ENCODE measurements at places on chromosomes 16 and 17. TPM values are rescaled to one million over a fixed set of nuclear protein-coding genes. Genes with fewer than 3 reads are reported as not detected.
A peak's percentile ranks its signal among the peaks of the same experiment; 100 is the strongest.

- no peak for DNase-seq
Measured at GRCh38 chr17:7262192-7262934, at the start of gene CLDN7. Gene CLDN7, minus strand, starts transcription at chr17:7262478. Its CDS starts 435 bp downstream, at chr17:7262043.

DNA sequence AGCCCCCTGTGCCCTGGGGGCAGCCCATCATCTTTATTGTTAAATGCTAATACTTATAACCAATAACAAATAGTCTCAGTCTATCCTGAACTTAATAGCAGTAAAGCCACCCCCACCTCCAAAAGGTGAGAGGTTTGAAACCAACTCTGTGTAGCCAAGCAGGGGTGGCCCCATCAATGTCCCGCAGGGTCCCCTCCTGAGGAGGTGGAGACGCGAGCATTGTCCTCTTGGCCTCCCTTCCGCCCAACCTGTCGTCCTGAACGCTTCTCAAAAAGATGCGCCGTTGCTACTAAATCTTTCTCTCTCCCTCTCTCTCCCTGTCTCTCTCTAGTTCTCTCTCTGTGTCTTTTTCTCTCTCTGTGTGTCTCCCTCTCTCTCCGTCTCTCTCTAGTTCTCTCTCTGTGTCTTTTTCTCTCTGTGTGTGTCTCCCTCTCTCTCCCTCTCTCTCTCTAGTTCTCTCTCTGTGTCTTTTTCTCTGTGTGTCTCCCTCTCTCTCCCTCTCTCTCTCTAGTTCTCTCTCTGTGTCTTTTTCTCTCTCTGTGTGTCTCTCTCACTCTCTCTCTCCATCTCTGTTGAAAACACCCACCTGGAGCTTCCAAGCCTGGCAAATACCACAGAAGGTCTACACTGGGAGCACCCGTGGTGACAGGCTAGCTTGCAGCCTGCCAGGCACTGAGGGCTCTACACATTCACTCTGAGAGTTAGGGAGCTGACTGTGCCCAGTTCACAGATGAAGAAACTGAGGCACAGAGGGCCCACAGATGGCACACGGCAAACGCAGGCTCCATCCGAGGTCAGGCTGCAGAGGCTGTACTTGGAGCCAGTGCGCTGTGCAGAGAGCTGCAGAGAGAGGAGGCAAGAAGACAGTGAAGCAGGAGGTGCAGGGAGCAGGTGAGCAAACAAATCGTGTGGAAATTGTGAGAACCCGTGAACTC, 185.9 kb downstream of the C16orf95 start:
- DNase-seq = no peak

DNA sequence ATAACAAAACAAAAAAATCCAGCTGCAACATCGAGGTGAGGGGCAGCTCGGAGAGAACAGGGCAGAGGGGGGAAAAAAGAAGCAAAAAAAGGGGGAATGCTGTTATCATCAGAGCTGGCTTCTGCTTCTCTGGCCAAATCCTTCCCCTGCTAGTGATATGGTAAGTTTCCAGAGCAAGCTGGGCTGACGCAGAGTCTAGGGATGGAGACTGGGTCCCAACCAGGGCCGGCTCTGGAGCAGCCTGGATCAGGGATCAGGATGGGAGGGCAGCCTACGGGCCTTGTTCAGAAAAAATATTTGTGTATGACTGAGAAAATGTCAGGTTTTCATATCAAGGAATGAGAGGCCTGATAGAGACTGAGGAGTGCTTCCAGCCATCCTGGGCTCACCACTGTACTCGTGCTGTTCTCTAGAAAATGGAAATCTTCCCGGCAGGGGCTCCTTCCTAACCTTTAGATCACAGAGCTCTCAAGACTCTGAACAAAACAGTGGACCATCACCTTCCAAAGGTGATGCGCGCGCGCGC, 726 bp upstream of the C1QTNF1 start:
- peak; percentile 38 for DNase-seq

DNA sequence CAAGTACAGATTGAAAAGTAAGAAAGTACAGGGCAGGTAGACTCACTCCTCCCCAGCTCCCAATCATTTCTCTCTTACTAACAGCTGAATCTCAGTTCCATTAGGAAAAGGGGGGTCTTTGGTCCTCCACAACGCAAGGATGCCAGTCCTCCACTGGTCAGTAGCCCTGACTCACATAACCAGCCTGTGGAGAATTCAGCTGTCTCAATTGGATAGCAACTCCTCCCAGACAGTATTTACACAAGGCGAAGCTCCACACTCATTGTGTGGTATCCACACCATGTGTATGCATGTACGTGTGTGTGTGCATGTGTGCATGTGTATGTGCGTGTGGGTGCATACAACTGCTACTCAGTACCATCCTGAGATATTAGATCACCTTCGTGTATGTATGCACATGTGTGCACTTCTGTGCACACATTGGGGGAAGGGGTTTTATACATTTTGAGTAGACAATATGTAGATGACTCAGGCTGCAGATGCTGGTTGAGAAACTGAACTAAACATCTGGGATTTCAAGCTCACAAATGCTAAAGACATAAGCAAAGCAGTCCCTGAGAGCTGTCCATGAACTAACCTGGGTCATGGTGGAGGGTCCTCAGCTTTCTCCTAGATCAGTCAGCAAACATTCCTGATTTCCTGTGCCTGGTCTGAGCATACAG, 240.1 kb downstream of the SLC39A11 start:
- no peak for DNase-seq

GRCh38 chr17:3471599-3471998, at the start of gene SPATA22:
Gene SPATA22, minus strand, starts transcription at chr17:3471819. Its CDS starts 2,494 bp downstream, at chr17:3469325.
- DNase-seq = no peak

- no peak for DNase-seq
Measured at GRCh38 chr16:69762814-69763598, 874 bp downstream of the WWP2 start.

GRCh38 chr17:19302791-19303331, 59.7 kb downstream of the B9D1 start:
- DNase-seq = peak; percentile 17

DNA sequence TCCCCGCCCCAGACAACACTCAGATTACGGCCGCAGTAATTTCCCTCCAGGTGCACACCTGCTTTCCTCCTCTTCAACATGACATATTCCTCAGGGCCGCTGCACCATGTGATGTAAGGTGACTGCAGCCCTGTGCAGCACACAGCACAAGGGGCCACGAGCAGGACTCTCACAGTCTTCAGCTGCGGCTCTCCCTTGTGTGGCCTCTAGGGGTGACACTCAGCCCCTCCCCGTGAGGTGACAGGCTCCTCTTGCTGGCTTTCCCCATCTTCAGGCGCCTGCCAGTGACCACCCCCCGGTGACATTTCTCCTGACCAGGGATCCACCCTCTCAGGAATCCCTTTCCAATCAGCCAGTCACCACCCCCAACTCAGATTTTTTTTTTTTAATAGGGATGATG, 31.3 kb upstream of the ABCC3 start:
- no peak for DNase-seq

- peak; percentile 38 for DNase-seq
Measured at GRCh38 chr17:78818152-78818846, 22.3 kb downstream of the USP36 start.

- DNase-seq = no peak
Measured at GRCh38 chr16:46839986-46840443, 9.0 kb upstream of the C16orf87 start.

DNA sequence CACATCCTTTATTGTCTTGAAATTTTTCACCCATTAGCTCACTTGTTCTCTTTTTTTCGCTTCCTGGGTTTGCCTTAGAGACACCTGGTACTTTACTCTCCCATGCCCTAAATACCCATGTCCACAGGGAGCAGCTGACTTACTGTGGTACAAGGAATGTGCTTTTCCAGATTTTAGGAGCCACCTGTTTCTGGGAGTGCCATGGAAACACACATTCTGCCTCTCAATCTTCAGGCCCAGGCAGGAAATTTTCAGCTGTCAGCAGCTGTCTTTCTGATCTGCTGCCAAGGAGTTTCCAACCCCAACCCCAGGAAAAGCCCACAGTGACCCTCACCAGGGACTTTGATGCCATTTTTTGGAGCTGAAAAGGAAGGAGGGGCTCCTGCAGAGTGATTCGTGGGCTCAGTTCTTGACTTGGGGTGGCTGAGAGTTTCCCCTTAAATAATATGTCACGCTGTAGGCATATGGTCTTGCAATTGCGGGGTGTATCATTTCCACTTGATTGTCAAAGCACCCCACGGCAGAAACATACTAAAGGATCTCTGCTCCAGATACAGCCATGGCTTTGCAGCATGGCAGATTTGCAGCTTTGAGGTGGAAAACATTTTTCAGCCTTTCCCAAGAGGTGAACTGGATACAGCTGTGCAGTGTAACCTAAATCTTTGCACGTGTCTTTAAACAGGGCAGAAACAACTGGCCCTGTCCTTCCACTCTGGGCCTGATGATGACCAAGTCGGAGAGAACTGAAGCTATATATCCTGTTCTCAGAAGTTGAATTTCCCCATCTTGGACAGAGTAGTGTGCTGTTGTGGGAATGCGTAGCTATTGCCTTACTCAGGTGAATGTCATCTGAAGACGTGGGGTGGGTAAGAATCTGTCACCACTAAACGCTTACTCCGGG, 19.2 kb downstream of the RBFOX1 start:
- no peak for DNase-seq

DNA sequence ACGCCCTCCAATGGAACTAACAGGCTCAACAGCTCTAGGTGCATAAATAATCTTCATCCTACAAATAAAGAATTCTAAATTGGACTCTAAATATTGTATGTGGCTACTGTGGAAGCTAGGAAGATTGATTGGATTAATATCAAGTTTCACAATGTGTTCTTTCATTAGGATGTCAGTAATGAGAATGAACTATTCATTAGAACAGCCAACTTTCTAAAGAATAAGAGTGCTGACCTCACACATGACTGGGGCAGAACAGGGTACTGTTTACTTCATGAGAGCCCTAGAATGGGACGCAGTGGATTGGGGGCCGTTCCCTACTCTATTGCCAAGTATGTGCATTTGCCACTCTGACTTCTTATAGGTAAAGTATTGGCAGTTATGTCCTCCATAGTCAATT, 528.2 kb upstream of the RBFOX1 start:
- no peak for DNase-seq

DNA sequence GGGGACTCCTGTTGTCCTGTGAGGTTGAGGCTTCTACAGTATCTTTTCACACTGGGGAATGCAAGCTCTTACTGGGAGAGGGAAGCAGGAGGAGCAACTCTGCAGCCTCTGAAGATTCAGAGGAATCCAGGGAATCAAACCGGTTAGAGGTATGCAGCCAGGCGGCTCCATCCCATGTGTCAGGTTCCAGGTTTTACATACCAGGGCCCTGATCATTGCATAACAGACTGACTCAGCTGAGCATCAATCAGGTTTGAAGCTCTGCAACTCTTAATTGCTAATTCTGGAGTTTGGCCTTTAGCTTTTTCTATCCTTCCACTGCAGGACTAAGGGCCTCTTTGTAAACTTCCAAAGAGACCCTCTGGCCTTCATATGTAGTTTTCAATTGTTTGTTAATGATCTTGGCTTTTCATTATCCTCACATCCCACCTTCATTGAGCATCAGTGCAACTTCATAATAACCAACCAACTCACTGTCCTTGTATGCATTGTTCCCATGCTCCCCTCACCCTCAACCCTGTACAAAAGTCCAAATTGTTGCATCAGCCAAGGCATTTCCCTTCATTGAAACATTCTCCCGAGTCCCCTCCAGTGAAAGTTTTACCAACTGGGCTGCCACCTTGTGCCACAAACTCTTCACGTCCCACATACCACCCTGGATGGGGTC, 59.7 kb upstream of the DHX40 start:
- DNase-seq = no peak

DNA sequence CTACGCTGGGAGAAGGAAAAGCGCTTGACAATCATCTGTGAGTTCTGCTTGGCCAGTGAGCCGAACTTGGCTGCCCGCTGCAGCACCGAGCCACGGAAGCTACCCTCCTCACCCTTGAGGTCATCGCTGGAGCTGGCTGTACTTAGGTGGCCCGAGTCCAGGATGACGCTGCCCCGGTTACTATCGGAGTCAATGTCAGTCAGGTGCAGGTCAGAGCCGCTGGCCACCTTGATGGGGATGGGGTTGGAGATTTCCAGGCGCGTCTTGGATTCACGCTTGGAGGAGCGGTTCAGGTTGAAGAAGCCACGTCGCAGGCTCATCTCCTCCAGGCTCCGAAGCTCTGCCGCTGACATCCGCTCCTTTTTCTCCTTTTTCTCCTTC, 13.7 kb downstream of the MYO18A start:
- DNase-seq = no peak

DNA sequence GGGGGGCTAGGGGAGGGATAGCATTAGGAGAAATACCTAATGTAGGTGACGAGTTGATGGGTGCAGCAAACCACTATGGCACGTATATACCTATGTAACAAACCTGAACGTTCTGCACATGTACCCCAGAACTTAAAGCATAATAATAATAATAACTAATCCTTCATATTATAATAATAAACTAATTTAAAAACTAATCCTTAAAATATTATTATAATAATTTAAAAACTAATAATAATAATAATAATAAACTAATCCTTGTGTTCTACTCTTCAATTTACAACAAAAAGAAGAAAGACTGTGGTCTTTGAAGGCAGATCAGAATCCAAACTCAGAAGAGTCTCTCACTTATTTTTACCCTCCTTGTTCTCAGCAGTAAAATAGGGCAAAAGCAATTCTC, 774.9 kb downstream of the CDH8 start:
- no peak for DNase-seq

DNA sequence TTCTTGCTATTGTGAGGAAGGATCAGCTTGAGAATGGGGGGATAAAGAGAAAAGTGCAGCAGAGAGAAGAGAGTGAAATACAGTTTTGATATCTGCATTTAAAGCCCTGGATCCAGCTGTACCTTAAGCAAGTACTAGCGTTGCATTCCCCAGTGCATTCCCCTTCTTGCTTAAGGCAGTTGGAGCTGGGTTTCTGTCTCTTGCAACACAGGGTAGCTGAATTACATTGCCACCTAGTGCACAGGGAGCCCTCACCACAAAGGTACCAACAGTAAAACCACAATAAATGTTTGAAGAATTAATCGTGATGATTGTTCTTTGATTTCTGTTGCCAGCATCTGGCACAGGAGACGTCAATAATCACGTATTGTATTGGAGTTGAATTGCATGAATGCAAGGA, 588.7 kb downstream of the RBFOX1 start:
- DNase-seq = no peak

GRCh38 chr16:7548796-7549318, 216.2 kb downstream of the RBFOX1 start:
- no peak for DNase-seq

GRCh38 chr17:9522074-9522473, 53.5 kb downstream of the STX8 start:
- no peak for DNase-seq

DNA sequence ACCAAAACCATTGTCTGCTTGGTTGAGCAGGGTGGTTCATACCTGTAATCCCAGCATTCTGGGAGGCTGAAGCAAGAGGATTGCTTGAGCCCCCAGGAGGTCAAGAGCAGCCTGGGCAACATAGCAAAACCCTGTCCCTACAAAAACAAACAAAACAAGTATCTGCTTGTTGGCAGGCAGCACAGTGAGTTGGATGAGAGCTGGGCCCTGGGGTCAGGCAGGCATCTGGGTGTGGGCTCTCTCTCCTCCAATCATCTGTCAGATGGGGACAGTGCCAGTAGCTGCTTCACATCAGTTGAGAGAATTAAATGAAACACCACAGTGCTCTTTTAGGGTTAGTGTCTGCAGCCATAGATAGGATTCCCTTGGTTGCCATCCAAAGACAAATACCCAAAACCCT, 5.8 kb downstream of the ARMC7 start:
- DNase-seq = no peak

- no peak for DNase-seq
Measured at GRCh38 chr16:86931410-86931941, 353.1 kb downstream of the FOXL1 start.

PIK3R6 gene
- 0.18 TPM for polyA plus RNA-seq

HBA1 gene
- 10.3 TPM for polyA plus RNA-seq

PRPSAP1 gene
- 24.7 TPM for polyA plus RNA-seq

ZFHX3 gene
- polyA plus RNA-seq = 5.2 TPM

WBP2 gene
- 174 TPM for polyA plus RNA-seq

PYCARD gene
- 3.4 TPM for polyA plus RNA-seq

TRAPPC2L gene
- polyA plus RNA-seq = 30.7 TPM

LRRC75A gene
- polyA plus RNA-seq = 0.69 TPM

PSMD12 gene
- polyA plus RNA-seq = 158 TPM

Measured in psoas muscle (tissue), 8 donors.